ENCODE measurements at places on chromosomes 3 and 15. TPM values are rescaled to one million over a fixed set of nuclear protein-coding genes. Genes with fewer than 3 reads are reported as not detected.

NMNAT3 gene
- 30.2 TPM for total RNA-seq

DNA sequence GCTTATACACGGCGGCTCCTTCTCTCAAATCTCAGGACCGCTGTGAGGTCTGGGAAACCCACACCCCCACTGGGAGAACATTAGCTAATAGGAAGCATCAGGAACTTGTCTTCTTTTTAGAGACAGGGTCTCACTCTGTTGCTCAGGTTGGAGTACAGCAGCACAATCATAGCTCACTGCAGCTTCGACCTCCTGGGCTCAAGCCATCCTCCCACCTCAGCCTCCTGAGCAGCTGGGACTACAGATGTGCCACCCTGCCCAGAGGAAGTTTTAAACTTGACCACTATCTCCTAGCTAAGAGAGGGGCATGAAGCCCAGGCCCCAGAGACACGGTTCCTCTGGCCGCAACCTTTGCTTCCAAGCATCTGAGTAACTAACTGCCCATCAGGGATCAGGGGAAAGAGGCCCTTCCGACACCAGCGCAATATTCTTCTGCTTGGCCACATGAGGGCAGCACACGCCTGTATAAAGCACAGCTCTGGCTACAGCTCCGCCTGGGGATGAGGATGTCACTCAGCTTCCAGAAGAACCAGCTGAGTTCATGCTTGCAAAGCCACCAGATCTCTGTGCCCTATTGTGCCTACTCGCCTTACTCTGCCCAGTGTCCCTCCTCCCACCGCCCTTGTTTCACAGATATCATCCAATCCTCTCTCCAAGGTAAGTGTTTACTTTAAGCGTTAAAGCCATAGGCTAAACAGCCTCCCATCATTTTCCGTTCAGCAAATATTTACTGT lies 57.6 kb upstream of the SLC6A11 start:
- H3K27me3 ChIP-seq, result no peaks in the 10 kb centered on the region
- no peak overlapping the region for H3K27ac ChIP-seq
- H3K36me3 ChIP-seq, result no peaks in the 10 kb centered on the region
- no peaks in the 10 kb centered on the region for H3K4me1 ChIP-seq
- H3K4me3 ChIP-seq, result no peak overlapping the region

GRCh38 chr15:66472176-66472999 lies 25.2 kb downstream of the SNAPC5 start:
- H3K36me3 ChIP-seq, result no peaks in the 10 kb centered on the region
- no peaks in the 10 kb centered on the region for H3K27me3 ChIP-seq
- H3K4me3 ChIP-seq, result no peak overlapping the region
- peaks cover 4% of the 10 kb centered on the region for H3K4me1 ChIP-seq
- H3K27ac ChIP-seq, result no peak overlapping the region

DUOXA2 gene
- total RNA-seq, result 0.18 TPM

DNA sequence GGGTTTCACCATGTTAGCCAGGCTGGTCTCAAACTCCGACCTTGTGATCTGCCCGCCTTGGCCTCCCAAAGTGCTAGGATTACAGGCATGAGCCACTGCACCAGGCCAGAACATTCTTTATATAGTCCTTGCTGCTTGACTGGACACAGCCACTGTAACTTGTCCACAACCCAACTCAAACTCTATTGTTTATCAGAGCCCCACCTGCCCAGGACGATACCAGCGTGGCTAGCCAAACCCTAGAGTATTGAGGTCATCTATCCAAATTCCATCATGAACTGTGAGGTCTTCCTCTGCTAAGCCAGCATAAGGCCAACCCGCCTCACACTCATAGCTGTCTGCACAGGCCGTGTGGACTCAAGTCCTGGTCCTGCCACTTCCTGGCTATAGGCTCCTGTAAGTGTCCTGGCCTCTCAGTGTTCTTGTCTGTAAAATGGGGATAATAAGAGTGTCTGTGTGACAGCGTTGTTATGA lies 63.9 kb downstream of the DAPK2 start:
- peaks cover 6% of the 10 kb centered on the region for H3K4me1 ChIP-seq
- no peak overlapping the region for H3K4me3 ChIP-seq
- H3K27me3 ChIP-seq, result no peaks in the 10 kb centered on the region
- no peak overlapping the region for H3K27ac ChIP-seq

- peaks cover 1% of the 10 kb centered on the region for H3K4me1 ChIP-seq
- H3K27ac ChIP-seq, result no peak overlapping the region
- H3K4me3 ChIP-seq, result no peak overlapping the region
- no peak for DNase-seq
- H3K27me3 ChIP-seq, result no peaks in the 10 kb centered on the region
Observed at GRCh38 chr3:124126436-124127023, 134.6 kb upstream of the ROPN1 start.

PTX3 gene
- 1.5 TPM for total RNA-seq

MORC1 gene
- total RNA-seq, result 0.18 TPM

DNA sequence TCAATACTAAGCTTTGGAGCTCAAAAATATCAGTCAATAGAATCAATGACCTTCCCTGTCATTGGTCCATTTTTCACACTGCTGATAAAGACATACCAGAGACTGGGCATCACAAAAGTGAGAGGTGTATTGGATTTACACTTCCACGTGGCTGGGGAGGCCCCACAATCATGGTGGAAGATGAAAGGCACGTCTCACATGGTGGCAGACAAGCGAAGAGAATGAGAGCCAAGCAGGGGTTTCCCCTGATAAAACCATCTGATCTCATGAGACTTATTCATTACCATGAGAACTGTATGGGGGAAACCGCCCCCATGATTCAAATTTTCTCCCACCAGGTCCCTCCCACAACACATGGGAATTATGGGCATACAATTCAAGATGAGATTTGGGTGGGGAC lies 81.9 kb downstream of the ANXA2 start:
- no peak for DNase-seq
- H3K27ac ChIP-seq, result no peak overlapping the region
- H3K4me1 ChIP-seq, result no peaks in the 10 kb centered on the region
- H3K27me3 ChIP-seq, result no peaks in the 10 kb centered on the region

TMC3 gene
- not detected for total RNA-seq

LMAN1L gene
- total RNA-seq, result not detected

PROS1 gene
- total RNA-seq, result 85.1 TPM

ST3GAL6 gene
- 3.7 TPM for total RNA-seq

- H3K27ac ChIP-seq, result peak overlapping the region; percentile 56
- DNase-seq, result peak; percentile 48
- no peaks in the 10 kb centered on the region for H3K27me3 ChIP-seq
- H3K4me1 ChIP-seq, result no peaks in the 10 kb centered on the region
- peak overlapping the region; percentile 70 for H3K4me3 ChIP-seq
Observed at GRCh38 chr3:124032311-124032880, 40.5 kb upstream of the ROPN1 start.

INKA1 gene
- total RNA-seq, result 4.6 TPM

GOLGA8J gene
- total RNA-seq, result not detected

CASR gene
- total RNA-seq, result 0.08 TPM

DNA sequence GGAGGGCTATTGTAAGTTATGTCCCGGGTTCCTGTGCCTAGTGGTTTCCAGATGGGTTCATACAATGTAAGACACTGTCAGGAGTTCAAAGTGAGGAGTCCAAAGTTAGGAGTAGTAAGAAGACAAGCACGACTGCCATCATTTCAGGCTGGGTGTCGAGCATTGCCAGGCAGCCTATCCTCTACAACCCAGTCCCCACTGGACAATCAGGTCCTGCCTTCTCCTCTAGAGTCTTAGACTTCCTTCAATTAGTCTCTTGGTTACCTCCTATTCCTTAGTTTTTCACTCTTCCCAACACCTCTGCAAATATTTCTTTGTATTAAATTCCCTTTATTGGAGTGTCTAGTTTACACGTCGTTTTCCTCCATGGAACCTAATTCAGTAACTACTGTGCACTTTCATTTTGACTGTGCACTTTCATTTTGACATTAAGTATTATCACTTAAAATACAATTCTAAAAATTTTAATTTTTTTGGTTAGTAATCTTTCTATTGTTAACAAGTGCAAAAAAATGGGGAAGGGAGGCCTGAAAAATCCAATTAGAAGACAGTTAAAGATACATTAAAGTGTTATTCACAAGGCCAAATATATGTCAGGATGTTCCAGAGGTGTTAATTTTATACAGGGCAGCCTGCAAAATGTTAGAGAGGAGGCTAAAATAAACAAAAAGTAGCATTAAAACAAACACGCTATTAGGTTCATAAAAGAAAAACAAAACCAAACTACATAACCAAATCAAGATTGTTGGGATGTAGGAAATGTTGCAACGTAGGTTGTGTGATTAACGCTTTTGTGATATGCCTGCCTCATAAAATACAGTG lies 155.3 kb downstream of the TBL1XR1 start:
- H3K36me3 ChIP-seq, result no peaks in the 10 kb centered on the region
- H3K4me3 ChIP-seq, result no peak overlapping the region
- H3K27me3 ChIP-seq, result no peaks in the 10 kb centered on the region
